Tibial artery (tissue), 4 donors: ENCODE measurements at places on chromosomes 5 and 9.

- no peak for DNase-seq
- H3K4me1 ChIP-seq = no peaks in the 10 kb centered on the region
- H3K27ac ChIP-seq = no peak overlapping the region
- no peaks in the 10 kb centered on the region for H3K36me3 ChIP-seq
These were observed 46.6 kb downstream of the RMI1 start for GRCh38 chr9:84027201-84027600.

GRCh38 chr9:106634183-106634582 lies 228.8 kb upstream of the ZNF462 start:
- no peak overlapping the region for H3K4me3 ChIP-seq
- H3K36me3 ChIP-seq = no peaks in the 10 kb centered on the region
- H3K27me3 ChIP-seq = no peaks in the 10 kb centered on the region
- no peak overlapping the region for H3K27ac ChIP-seq
- no peak for DNase-seq

DNA sequence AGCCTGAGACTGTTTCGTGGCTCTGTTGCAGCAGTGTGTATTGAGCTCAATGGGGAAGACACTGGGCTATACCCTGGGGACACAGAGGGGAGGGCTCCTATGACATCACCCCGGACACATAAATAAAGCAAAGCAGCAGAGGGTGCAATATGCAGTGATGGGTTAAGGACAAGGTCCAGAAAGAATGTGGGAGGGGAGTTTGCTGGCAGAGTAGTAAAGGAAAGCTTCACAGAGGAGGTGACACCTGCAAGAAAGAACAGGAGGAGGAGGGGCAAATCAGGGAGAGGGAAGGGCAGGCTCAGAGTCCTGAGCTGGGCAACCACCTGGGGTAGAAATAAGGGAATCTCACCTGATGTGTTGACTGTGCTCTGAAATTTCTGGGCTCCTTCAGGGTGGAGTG lies 35.3 kb upstream of the CDKN2AIPNL start:
- H3K4me1 ChIP-seq = no peaks in the 10 kb centered on the region
- no peak for DNase-seq
- H3K27me3 ChIP-seq = no peaks in the 10 kb centered on the region
- H3K4me3 ChIP-seq = no peak overlapping the region

DNA sequence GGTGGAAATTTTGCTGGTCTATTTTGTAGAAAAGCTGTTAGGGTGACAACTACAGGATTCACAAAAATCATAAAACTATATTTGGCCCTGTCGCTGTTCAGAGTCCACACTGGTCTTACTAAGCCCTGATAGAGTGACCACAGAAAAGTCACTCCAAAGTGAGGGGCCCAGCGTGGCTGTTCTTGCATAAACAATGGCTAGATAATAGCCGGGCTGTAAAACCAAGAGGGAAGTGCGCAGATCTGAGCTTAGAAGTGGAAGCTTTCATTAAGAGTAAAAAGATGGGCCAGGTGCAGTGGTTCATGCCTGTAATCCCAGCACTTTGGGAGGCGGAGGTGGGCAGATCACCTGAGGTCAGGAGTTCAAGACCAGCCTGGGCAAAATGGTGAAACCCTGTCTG lies 15.5 kb upstream of the CTSL start:
- no peak overlapping the region for H3K27ac ChIP-seq
- H3K4me1 ChIP-seq = peaks cover 13% of the 10 kb centered on the region
- no peak for DNase-seq
- H3K36me3 ChIP-seq = no peaks in the 10 kb centered on the region
- no peaks in the 10 kb centered on the region for H3K27me3 ChIP-seq

DNA sequence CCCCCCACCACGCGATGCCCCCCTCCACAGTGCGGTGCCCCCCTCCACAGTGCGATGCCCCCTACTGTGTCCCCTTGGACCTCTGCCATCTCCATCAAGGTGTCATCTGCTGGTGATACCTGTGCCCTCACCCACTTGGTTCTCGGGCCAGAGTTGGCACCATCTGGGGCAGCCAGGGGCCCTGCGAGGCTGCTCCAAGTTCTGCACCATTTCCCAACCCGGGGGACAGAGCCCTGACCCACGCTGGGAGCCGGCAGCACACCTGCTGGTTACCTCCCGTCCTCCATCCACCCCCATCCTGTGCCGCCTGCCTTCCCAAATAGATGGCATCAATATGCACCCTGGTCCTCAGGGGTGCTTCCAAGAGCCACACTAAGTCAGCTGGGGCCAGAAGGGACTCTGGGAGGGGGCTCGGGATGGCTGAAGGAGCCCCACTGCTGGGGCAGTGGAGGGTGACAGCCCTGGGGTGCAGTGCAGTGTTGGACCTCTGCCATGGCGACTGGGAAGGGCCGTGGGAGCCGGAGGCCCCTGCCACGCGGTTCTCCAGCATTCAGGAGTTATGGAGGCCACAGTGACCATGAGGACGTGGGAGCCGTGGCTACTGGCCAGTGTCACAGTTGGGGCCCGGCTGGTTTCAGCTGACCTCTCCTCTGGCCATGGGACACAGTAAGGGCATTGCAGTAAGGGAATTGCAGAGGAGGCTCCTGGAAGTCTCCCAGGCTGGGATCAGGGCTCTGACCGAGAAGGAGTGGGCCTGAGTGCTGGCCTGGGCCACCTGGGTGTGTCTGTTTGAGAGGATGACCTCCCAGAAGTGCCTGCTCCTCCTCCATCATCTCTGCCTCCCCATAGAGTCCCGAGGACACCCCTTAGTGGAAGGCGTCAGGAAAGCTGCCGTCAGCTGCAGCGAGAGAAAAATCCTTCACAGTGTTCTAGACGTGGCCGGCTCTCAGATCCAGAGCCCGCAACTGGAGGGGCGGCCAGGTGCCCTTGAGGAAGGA lies 44.2 kb upstream of the NOTCH1 start:
- H3K36me3 ChIP-seq = no peaks in the 10 kb centered on the region
- peaks cover 5% of the 10 kb centered on the region for H3K4me1 ChIP-seq
- no peak for DNase-seq
- H3K4me3 ChIP-seq = no peak overlapping the region

- H3K36me3 ChIP-seq = peaks cover 2% of the 10 kb centered on the region
- H3K4me1 ChIP-seq = peaks cover 2% of the 10 kb centered on the region
- H3K4me3 ChIP-seq = no peak overlapping the region
- DNase-seq = no peak
- H3K27me3 ChIP-seq = no peaks in the 10 kb centered on the region
These were observed 47.0 kb downstream of the KCNV2 start for GRCh38 chr9:2764353-2764752.

- DNase-seq = no peak
- H3K4me3 ChIP-seq = no peak overlapping the region
- H3K27ac ChIP-seq = no peak overlapping the region
These were observed 26.6 kb upstream of the ENHO start for GRCh38 chr9:34549407-34549732.

DNA sequence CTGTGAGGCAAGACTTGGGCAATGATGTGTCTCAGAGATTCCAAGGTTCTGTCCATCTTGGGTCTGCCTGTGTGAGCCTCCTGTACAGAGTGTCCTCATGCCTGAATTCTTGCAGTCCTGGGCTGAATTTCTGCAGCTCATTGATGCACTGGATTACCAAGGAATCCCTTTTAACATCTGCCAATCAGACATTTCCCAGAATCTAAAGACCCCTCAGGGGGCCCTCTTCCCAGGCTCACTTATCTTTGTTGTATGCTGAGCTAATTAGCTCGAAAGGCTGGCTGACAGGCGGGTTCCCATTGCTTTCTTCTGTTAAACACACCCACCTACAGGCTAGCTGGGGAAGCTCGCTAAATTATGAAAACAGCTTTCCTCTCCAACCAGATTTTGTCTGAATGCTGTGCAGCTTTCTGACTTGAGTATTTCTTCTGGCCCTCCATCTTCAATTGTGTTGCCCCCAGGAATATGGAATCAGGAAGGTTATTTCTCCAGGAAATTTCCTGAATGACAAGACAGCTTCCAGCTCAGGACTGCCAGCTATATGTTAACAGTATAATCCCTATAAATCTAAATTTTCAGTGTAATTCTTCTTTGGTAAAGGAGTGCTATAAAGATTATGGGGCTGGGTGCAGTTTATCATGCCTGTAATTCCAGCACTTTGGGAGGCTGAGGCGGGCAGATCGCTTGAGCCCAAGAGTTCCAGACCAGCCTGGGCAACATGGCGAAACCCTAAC lies at the start of gene LIX1:
LIX1 (minus strand) TSS at position 91 of the 734 bp plus-strand sequence; CDS start at position 56, 35 bp downstream.
- DNase-seq = no peak
- H3K27ac ChIP-seq = no peak within 1 kb of the TSS
- no peaks in the 10 kb centered on the region for H3K4me1 ChIP-seq
- H3K27me3 ChIP-seq = no peaks in the 10 kb centered on the region
- no peak within 1 kb of the TSS for H3K4me3 ChIP-seq
- no peaks in the 10 kb centered on the region for H3K36me3 ChIP-seq

DNA sequence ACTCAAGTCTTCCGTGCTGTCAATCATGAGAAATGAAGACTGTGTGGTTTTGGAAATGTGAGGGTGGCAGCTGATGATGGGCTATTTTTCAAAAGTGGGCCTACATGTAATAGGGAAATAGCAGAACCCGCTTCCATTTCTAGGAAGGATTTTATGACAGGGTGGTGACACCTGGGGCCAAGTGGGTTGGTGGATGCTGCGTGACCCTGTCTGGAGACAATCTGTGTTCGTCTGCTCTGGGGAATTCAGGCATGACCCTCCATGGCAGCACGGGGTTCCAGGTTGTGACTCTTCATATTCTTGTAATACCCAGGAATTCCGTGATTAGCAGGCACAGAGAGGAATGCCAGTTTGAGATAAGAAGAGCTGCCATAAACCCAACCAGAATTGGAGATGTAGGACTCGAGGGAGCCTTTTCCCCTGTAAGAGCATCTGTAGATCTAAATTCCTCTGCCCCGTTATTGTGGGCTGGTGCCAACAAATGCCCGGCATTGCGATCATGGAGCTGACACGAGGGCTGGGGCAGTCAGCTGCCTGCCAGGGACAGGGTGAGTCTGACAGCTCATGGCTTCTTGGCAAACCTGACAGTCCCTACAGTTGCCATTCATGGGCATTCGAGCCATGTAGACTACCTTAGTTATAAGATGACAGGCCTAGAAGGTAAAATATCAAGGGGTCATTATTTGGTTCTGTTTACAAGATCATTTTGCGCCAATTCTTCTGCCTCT lies 279.7 kb downstream of the GADD45G start:
- no peak for DNase-seq
- H3K27ac ChIP-seq = peak overlapping the region; percentile 51
- H3K4me1 ChIP-seq = peaks cover 24% of the 10 kb centered on the region

GRCh38 chr5:132629230-132629944 lies 28.6 kb upstream of the IL13 start:
- no peak overlapping the region for H3K27ac ChIP-seq
- H3K4me1 ChIP-seq = no peaks in the 10 kb centered on the region

- H3K27me3 ChIP-seq = no peaks in the 10 kb centered on the region
- H3K27ac ChIP-seq = no peak overlapping the region
- peaks cover 8% of the 10 kb centered on the region for H3K36me3 ChIP-seq
- H3K4me1 ChIP-seq = no peaks in the 10 kb centered on the region
These were observed 140.6 kb downstream of the COMMD10 start for GRCh38 chr5:116225281-116225922.

DNA sequence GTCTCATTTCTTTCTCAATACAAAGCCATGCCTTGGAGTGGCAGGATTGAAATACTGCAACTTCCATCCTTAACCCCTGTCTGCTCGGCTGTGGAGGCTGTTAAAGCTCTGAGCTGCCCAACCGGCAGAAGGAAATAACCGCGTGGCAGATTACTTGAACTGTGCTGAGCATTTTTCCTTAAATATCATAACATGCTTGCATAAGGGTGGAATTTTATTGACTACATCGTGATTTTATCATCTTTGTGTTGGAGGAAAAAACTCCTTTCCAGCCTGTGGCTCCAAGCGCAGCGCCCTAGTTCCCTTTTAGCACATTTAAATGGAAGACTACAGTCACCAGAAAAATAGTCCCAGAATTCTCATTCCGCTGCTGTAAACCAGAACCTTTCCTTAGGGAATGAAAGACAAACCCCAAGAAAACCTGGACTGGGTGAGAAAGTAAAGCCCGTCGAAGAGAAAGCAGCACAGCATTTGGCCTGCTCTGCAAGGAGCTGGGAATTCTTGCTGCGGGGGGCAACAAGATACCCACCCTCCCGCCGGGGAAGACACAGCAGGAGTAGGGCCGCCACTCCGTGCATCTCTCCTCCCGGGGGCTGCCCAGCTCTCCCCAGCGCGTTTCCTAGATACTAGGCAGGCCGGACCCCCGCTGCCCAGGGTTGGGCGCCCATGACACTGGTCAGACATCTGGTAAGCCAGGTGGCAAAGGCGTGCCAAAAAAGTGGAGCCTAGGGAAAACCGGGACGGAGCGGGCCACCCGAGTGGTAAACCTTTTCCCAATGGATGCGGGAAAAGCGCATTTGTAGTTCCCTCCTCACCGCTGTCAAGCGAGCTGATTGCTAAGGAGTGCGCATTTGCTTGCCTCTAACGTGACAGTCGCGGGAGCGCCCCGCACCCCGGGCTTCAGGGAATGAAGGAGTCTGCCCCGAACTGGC lies 1.3 kb downstream of the SHC3 start:
- H3K27me3 ChIP-seq = no peaks in the 10 kb centered on the region
- no peak overlapping the region for H3K27ac ChIP-seq
- DNase-seq = no peak
- H3K36me3 ChIP-seq = no peaks in the 10 kb centered on the region

DNA sequence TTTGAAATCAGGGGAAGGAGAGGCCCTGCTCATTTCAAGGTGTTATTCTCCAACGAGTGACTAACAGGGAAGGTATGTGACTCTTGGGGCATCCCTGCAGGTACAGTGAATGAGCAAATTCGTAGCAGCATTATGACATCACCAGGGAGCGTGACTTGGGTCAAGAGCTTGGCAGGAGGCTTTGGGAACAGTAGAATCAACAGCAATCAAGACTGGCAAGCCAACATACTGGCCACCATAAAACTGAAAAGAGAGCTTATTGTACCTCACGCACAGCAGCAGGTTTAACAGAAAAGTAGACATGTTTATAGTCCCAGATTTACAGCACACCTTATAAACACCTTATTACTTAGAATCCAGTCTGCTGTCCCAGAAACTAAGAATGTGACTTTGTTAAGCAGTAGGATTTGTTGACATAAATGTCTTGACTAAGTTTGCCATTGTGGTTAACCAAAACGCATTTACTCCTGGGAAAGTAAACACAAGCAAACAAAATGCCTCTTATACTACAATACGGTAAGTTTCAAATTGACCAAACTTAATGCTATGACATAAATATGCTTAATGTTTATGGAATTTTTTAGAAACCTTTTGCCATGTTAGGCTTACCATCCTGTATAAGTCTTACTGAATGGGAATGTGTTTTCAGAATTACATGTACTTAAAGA lies 297.8 kb downstream of the NPR3 start:
- H3K4me3 ChIP-seq = no peak overlapping the region
- no peaks in the 10 kb centered on the region for H3K27me3 ChIP-seq
- no peaks in the 10 kb centered on the region for H3K36me3 ChIP-seq
- H3K4me1 ChIP-seq = no peaks in the 10 kb centered on the region
- H3K27ac ChIP-seq = no peak overlapping the region

DNA sequence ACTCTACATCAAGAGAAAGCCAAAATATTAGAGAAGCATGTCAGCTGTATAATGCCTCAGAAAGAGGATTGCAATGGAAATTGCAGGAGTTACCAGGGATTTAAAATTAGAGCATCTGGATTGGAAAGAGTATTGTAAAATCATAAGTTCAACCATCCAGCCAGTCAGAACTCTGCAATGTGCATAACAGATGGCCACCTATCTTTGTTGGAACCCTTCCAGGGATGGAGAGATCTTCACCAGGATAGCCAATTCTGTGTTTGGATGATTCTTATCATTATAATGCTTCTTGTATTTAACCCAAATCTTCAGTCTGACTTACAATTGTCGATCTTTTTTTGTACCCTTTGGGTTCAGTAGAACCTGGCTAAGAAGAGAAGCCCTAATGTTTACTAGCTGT lies 164.4 kb downstream of the TLR4 start:
- H3K4me3 ChIP-seq = no peak overlapping the region
- DNase-seq = no peak
- H3K27me3 ChIP-seq = no peaks in the 10 kb centered on the region
- H3K27ac ChIP-seq = no peak overlapping the region
- no peaks in the 10 kb centered on the region for H3K36me3 ChIP-seq
